ENCODE measurements at places on chromosomes 1 and 21. TPM values are rescaled to one million over a fixed set of nuclear protein-coding genes. Genes with fewer than 3 reads are reported as not detected.

ZNF697 gene
- total RNA-seq, result 0.08 TPM

FCRL3 gene
- total RNA-seq, result 0.42 TPM

FAM131C gene
- total RNA-seq, result 6.1 TPM

TINAGL1 gene
- total RNA-seq, result not detected

IPP gene
- 10.4 TPM for total RNA-seq

HCN3 gene
- total RNA-seq, result 5.1 TPM

GNAT2 gene
- not detected for total RNA-seq

RPTN gene
- not detected for total RNA-seq

GBP7 gene
- total RNA-seq, result 0.11 TPM

OR2T29 gene
- total RNA-seq, result not detected

AMY1B gene
- not detected for total RNA-seq

CLCN6 gene
- total RNA-seq, result 19.7 TPM

GBP3 gene
- total RNA-seq, result 16.7 TPM

RAD54L gene
- total RNA-seq, result 59.3 TPM

OR2M3 gene
- not detected for total RNA-seq

CDC7 gene
- 26.5 TPM for total RNA-seq

SYCP1 gene
- total RNA-seq, result not detected

FAM167B gene
- total RNA-seq, result 0.90 TPM

Measured in activated CD8-positive, alpha-beta T cell treated with anti-CD3 and anti-CD28 coated beads, Interleukin-2, amount 10 ng/mL, durations not matched to agents 7 days and 5 days (primary cell).